ENCODE measurements at places on chromosomes 1 and 21.

- no peak for DNase-seq
These were observed 45.3 kb downstream of the SETD4 start for GRCh38 chr21:36015045-36015444.

DNA sequence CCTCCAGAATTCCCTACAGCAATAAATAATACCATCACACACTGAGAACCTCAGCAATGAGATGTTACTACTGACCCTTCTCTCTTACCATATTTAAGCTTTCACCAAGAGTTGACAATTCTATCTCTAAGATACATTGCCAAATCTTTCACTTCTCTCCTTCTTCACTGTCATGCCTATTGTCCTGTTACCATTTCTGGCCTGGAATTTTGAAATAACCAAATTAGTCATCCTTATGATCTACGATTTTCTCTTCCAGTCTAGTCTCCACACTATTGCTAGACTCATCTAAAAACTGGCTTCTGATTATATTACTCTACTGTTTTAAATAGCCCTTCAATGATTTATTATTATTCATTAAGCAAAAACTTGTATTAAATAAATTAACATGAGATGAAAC, 656.1 kb upstream of the ADGRL4 start:
- DNase-seq = no peak

GRCh38 chr1:155466996-155467395, 95.6 kb downstream of the ASH1L start:
- peak; percentile 57 for DNase-seq

DNA sequence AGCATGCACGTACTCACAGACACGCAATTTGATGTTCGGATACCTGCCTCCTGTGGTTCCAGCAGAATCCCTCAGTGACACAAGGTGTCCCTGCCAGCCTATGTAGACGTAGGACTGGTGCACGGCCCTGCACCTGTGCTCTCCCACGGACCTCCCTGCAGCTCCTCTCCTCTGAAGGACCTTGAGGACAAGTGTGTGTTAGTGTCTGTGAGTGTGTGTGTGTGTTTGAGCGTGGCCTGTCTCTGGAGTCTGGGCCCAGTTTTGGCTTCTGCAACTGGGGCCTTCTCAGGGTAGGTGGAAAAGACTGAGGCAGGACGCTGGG, 22.5 kb upstream of the DMBX1 start:
- DNase-seq = no peak

DNA sequence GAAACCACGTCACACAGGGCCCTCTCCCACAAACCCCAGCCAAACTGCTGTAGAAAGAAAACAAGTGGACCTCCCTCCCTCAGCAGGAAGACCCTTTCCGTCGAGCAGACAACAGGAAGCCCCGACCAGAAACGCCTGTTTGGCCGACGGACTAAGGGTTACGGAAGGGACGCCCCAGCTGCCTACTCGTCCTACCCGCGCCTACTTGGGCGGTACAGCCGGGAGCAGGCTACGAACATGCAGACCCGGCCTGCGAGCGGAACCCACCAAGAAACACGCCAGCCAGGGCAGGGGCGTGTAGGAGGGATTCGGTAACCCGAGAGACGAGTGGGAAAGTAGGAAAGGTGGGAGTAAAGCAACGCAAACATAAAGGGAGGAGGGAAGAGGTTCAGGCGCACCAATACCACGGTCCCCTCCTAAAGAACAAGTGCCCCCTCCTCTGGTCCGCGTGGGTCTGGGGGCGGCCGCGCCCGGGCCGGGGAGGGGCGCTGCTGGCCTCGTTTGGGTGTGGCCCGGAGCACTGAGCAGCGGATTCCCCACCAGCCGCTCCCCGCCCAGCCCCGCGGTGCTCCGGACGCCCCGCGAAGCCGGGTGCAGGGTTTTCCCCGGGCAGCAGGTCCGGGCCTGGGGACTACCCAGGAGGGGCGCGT, 450 bp downstream of the S100A10 start:
- DNase-seq = no peak

DNA sequence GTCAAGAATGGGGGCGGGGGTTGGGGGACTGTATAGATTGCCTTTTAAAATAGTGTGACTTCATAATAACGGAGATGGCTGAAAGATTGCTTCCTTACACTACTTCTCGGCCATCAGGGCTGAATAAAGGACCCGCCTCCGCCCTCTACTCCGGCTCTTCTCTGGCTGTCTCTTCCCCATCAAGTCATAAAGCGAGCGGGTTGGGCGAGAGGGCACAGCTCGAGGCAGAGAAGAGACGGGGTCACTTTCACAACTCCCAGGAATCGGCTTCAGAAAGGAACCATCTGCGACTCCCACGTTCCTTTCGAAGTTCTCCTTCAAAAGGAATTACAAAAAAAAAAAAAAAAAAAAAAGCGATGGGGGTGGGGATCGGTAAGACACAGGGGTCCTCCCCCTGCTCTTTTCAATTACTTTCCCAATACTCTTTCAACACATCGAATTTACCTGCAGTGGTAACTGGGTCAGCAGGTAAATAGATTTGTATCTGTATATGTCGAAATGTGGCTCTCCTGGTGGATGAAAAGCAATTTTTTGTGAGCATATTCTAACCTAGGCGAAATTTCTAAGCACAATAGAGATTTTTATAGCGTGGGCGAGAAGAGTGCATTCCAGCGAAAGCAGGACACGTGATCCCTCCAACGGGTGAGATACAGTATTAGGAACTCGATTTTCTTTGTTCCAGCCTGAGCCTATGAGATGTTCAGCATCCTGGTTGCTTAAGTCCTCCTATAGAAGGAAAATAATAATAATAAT, 2.0 kb downstream of the LRRC7 start:
- peak; percentile 5 for DNase-seq

GRCh38 chr1:188991221-188991930, 1486.3 kb downstream of the BRINP3 start:
- no peak for DNase-seq

DNA sequence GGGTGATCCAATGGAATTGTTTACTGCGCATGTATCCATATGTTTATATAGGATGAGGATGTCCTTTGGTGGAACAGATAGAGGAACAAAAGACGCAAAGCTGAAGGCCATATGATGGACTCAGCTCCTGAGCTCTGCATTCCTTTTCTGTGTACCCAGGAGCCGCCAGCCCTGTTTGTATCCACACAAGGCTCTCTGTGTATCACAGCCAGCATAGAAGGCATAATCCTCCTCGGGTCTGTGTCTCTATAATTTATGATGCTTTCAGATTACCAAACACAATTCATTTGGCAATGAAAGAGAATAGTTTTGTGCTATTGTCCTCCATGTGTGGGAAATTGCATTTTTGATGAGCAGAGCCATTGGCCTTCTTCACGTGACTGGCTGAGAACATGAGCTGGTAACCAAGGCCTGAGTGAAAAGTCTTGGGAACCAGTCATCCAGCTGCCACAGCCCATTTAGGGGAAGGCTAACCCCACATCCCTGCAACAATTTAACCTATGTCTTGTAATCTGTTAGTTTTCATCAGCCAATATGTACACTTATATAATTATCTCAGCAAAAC, 119.2 kb downstream of the PBX1 start:
- no peak for DNase-seq

GRCh38 chr1:37574834-37575480, 18.2 kb downstream of the DNALI1 start:
- peak; percentile 81 for DNase-seq

GRCh38 chr1:203408486-203409481, 57.9 kb upstream of the FMOD start:
- DNase-seq = peak; percentile 67

DNA sequence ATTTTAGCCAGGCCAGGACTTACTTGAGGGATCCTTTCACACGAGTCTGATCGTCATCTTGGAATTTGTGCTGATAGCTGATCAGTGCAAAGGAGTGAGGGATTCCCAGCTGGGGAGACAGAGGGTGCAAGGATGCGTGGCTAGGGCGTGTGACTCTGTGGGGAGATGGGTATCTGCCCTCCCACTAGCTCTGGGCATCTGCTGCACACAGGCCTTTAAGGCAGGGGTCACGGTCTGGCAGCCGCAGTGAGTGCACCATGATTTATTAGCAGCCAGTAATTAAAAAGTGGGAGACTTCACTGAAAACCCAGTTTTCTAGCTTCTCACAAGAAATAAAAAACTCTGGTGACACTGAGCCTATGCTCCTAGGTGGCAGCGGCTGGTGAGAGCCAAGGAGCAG, 20.4 kb downstream of the THAP3 start:
- no peak for DNase-seq

GRCh38 chr1:111515291-111516004, 12.0 kb upstream of the ADORA3 start:
- DNase-seq = peak; percentile 65

- no peak for DNase-seq
These were observed 3.8 kb downstream of the EFNA3 start for GRCh38 chr1:155082301-155083051.

DNA sequence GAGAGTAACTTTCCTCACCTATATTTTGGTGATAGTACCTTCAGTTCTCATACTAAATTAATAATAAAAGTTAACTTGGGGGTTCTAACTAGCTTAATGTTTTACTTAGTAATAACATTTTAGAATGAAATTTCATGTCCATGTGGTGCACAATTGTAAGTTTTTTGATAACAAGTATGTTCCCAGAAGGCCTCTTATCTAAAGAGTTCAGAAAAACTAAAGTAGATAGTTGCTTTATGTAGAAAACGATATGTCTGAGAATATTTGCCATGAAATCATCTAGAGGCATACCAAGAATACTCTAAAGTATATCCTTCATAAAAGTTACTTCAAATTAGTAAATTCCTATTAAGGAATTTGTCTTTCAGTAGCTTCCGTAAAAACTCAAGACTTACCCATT, 10.2 kb upstream of the ADCY10 start:
- DNase-seq = no peak

DNA sequence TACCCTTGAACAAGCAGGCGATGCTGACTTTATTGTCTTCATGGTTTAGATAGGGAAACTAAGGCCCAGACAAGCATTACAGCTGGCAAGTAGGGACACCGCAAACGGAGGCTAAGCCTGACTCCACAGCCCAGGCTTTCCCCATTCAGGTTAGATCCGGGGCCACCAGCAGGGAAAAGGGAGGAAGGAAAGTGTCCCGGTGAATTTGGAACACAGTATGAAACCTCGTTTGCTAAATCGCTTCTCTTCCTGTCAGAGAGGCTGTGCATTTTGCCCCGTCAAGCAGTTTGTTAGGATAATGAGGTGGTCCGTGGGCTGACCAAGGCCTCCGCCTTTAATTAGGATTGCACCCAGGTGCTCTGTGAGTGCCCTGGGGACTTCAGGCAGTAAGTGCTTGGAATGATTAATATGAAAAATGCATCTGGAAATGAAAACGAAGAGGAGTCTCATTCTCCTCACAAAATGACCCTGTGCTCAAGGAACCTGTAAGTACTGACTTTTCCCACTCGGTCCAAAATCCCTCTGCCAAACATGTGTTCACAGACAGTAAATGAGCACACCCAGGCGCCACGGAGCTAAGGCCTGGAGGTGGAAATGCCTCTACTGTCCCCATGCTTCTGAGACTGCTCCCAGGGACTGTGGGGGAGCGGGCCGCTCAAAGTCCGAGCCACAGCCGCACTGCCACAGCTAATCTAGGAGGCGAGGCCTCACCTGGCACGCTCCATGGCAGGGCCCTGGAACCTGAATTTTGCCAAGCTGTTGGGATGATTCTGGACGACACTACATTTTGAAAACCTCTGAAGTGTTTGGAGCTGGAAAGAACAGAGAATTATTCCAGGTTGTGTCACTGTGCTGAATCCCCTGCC, 234.1 kb downstream of the SDCCAG8 start:
- no peak for DNase-seq

DNA sequence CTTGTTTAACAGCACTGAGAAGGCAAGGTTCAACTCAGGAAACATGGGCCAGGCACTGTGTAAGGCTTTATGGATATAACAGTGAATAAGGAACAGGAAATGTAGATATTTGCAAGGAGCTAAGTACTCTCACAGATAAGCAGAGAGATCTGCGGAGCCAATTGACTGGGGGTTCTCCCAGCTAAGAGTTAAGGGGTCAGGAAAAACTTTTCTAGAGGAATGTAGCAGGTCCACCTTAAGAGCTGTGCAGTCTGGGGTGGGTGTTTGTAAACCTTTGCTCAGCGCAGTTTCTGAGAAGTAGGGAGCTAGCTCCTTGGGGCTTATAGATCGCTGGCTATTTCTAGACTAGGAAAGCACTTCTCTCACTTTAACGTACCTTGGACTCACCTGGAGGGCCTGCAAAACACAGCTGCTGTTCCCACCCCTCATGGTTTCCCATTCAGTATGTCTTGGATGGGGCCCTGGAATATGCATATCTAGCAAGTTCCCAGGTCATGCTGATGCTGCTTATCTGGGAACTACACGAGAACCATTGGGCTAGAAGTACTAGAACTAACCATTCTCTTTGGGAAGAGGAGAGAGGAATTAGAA, 51.7 kb downstream of the TLCD4 start:
- no peak for DNase-seq

GRCh38 chr1:88741413-88741812, 57.3 kb downstream of the PKN2 start:
- no peak for DNase-seq

DNA sequence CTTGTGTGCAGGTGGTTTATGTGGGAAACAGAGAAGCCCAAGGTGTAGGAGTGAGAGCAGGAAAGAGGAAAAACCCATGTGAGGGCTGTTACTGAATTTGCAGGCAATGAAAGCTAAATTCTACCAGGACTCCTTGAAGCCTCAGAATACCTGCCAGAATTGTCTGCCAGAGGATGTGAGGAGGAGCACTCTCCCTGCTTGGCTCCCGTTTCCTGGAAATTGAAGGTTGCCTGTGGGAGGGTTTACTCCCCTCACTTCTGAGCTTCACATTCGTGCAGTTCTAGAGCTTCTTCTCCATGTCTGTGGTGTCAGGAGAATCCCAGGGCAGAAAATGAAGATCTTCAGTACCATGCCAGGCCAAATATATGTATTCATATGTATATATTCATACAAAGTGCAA, 220.8 kb upstream of the ZP4 start:
- no peak for DNase-seq

- no peak for DNase-seq
These were observed 16.5 kb downstream of the SLC37A1 start for GRCh38 chr21:42530167-42530518.

DNA sequence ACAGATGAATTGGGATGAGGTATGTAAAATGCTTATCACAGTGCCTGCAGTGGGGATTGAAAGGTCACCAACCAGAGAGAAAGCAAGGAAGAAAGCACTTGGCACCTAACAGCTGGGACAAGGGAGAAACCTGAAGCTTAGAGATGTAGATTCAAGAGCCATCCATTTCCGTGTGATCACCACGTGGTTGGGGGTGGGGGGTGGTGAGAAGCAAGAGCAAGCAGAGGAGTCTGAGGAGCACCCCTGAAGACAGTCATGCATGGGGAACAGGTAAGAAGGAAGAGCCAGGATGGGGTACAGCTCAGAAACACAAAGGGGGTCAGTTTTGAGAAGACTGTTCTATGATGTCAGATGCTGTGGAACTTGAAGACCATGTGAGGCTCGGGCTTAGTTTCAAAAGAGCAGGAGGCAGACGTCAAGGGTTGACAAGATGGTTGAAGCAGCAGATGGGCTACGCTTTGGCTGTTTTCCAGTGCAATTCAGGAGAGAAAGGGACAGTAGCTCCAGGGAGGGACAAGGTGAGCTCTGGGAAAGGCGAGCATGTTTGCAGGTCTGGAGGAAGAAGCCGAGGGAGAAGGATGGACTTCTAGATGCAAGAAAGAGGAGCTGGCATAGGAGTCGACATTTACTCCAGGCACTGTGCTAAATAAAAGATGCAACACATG, 17.4 kb downstream of the KANK4 start:
- DNase-seq = no peak

All from endothelial cell of umbilical vein (primary cell).